T47D (cell line): ENCODE measurements at places on chromosomes 2 and 18.

- DNase-seq, result no peak
These were observed 274.6 kb downstream of the LRATD1 start for GRCh38 chr2:14907014-14907612.

DNA sequence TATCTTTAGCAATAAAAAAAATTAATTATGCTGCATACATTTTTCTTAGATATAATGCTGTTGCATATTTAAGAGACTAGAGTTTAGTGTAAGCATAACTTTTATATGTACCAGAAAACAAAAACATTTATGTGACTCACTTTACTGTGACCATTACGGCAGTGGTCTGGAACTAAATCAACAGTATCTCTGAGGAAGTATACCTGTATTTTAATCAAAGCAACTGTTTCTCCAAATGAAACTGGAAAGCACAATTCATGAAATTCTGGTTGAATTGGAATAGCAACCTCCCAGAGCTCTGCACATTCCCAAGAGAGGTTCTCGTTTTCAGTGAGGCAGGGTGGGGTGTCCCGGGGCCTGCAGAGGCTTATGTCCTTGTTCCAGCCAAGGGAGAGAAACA is 112.2 kb upstream of the TACR1 start:
- no peak for DNase-seq

- no peak for DNase-seq
These were observed 50.3 kb downstream of the PTGR3 start for GRCh38 chr18:75158465-75159237.

GRCh38 chr2:186125156-186125555 is 360.9 kb upstream of the ZC3H15 start:
- DNase-seq, result no peak

GRCh38 chr2:67216103-67216502 is 181.0 kb upstream of the ETAA1 start:
- DNase-seq, result no peak

- DNase-seq, result no peak
These were observed 10.9 kb upstream of the SLC4A3 start for GRCh38 chr2:219616550-219616949.

- DNase-seq, result no peak
These were observed 106.8 kb upstream of the SPATS2L start for GRCh38 chr2:200199576-200200263.

DNA sequence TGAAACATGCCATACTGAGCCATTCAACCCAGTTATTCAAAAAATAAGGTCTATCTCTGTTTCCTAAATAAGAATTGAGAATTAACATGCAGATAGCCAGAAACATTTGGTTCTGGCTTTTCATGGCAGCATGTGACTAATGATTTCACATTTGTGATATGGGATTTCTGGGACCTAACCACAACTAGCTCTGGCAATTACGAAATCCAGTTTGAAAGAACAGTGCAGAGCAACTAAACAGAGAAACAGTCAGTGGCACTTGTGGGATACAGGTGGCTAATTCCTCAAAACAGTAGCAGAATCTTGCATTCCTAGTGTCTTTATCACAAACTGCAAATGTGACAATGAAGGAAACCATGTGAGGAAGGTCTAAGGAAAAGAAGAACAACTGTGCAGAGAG is 637.8 kb upstream of the CHAC2 start:
- no peak for DNase-seq

DNA sequence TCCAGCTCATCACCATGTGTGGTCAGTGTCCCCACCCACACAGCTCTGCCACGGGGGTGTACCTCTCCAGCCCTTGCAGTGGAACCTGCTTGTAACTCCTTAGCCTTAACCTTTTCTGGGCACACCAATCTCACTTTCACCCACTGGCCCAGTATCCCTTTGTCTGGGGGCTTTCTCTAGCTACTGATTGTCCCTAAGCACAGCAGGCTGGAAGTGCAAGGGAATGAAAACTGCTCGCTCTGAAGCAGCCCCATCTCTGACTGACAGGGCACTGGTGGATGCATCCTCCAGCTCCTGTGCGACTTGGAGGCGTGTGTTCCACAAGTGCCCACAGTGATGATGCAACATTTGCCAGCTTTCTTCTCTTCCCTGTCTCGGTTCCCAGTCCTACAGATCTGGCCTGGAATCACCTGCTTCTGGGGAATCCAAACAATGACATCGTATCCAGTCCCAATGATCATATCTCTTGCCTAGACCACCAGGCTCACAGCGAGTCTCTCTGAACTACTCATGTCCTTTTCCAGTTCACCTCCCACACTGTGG is 33.6 kb downstream of the SCTR start:
- DNase-seq, result peak; percentile 18

GRCh38 chr2:170530284-170530745 is 184.8 kb upstream of the SP5 start:
- DNase-seq, result no peak

DNA sequence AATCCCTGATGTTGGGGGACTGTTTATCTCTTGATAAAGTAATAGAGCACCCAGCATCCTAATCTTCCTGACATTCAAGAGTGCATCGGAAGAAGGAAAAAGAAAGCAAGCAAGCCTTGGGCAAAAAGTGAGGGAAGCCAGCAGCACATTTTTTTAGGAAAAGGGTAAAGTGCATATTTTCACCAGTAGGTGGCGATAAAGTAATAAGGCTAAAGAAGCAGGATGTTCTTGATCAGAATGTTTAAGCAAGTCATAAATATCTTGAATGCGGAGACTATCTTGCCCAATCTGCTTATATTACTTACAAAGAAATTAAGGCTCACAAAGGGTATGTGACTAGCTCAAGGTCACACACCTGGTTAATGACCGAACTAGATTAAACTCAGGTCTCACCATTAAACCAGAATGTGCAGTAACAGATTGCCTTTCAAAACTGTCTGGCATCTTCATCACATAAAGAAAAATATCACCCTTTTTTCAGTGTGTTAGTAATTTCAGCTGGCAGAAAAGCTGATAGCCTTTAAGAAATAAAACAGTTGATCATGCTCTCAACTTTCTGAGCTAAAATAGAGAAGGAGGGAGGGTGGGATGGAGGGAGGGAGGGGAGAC is 83.8 kb downstream of the VIT start:
- peak; percentile 22 for DNase-seq

- DNase-seq, result no peak
These were observed 64.6 kb downstream of the NEB start for GRCh38 chr2:151669585-151670081.

DNA sequence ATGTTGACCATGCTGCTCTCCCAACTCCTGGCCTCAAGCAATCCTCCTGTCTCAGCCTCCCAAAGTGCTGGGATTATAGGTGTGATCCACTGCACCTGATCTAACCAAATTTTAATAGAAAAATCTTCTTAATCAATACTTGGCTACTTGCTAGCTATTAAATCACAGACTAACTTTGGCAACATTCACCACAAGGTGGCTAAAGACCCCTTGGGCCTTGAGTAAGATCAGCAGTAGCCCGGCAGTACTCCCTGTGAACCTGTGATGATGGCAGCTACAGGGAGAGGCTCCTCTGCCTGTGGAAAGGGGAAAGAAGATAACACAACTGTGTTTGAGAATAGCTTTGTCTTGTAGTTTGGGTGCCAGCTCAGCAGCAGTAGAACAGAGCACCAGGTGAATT is 102.9 kb downstream of the SLC39A10 start:
- no peak for DNase-seq

DNA sequence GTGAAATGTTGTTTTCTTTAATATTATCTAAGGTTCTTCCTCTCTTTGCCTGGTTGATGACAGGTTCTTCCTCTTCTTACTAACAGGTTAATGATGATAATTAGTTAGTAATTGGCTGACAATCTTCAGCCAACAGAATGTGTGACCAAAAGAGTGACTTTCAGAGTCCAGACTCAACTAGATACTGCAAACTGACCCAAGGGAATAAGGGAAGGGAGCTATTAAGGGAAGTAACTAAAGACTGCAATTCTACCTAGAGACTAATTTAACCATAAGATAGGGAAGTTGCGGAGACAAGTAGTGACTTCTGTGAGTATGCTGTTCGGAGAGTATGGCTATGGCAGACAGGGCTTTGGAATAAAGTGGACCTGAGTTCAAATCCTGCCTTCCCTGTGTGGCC is 127.3 kb upstream of the TACR1 start:
- DNase-seq, result no peak

GRCh38 chr2:196046123-196046917 is 22.3 kb downstream of the DNAH7 start:
- no peak for DNase-seq

GRCh38 chr2:53476834-53477233 is 290.8 kb upstream of the CHAC2 start:
- no peak for DNase-seq

DNA sequence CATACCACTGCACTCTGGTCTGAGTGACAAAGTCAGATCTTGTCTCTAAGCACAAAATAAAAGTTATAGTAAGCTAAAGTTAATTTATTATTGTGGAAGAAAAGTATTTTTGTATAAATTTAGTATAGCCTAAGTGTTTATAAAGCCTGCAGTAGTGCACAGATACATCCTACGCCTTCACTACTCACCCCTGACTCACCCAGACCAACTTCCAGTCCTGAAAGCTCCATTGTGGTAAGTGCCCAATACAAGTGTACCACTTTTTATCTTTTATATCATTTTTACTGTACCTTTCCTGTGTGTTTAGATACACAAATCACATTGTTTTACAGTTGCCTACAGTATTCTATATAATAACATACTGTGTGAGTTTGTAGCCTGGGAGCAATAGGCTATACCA is 57.5 kb downstream of the UBE2E3 start:
- no peak for DNase-seq

DNA sequence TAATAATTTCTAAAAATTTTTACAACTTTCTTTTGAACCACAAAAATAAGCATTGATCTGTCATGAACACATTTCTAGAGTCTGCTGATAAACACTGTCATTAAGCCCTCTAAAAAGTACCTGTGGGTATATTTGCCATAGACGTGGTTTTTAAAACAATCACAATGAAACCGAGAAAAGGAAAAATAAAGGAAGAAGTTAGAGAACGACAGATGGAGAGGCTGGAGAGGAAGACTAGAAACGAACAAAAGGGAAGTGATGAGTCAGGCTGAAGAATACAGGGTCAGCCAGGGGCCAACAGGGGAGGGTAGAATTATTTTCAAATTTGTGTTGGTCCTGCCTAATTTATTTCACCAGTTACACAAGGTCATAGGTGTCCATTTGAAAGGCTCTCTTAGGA is 62.0 kb downstream of the MYL12B start:
- no peak for DNase-seq

DNA sequence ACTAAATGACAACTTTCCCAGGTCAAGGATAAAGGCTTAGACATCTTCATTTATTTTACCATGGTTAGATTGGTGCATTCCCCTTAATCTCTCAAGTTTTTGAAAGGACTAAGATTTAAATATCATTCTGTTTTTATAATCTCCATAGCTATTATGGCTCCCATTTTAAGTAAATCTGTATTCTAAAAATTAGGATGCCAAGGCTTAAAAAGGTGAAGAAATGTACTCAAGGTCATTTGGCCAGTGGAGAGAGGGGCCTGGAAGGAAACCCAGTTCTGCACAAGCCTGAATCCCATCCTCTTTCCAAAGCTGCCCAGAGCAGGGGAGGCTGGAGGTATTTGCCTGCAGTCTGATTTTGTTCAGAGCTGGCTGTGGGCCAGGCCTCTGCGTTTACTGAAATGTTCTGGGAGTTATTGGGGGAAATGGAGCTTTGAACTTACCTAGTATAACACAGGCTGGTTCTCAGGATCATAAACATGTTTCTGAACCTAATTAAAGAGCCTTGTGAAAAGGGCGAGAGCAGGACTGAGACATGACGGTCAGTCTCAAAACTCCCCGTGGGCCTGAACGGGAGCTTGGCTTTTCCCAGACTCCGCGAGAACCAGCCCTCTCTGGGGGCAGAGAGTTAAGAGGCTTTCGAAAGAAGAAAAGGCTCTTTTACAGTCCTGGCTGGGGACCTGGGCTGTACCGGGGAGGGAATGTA is 85.6 kb downstream of the DDX1 start:
- no peak for DNase-seq

DNA sequence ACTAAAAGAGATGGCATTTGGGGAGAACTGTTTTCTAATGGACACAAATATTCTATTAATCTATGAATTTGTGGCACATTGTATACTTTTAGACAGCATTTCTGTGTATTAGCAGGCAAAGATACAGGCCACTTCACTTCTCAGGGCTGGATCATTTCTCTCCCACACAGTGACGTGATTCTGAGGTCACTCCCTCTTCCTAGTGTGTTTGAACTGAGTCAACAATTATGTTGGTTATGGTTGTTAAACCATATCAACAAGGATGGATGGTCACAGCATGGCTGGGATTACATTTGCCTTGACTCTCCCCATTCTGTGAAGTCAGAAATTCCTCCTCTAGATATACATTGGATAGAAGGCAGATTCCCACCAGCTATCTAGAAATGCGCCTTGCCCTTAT is 11.6 kb downstream of the NOSTRIN start:
- no peak for DNase-seq

DNA sequence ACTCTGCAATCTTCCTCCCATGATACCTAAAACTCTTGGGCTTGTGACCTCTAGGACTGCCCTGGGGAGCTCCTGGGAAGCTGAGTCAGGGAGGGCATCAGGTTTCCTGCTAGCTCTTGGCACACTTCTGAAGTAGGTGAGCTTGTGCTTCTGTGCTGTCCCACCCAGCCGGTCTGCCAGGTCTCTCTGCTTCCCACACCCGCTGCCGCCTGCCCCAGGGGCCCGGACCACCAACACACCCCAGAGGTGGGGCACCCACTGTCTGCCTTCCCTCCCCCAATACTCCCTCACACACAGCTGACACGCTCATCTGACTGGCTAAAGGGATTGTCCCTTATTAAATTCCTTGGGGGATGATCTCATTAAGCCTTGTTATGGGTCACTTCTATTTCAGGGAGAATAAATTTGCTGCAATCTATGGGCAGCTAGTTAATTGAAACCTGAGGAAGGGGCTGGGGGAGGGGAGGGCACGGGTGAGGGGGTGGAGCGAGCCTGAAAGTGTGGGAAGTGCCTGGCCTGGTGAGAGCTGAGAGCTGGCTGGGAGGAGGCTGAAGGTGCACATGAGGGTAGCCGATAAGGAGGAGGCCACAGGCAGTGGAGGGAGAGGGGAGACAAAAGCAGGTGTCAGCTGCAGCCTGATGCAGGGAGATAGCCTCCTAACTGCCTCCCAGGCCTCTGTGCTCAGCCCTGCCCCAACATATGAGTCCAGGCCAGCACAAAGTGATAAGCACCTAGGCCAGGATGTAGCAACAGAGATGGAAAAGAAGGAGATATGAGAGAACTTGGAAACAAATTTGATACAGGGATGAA is 48.8 kb downstream of the HAUS1 start:
- DNase-seq, result no peak

DNA sequence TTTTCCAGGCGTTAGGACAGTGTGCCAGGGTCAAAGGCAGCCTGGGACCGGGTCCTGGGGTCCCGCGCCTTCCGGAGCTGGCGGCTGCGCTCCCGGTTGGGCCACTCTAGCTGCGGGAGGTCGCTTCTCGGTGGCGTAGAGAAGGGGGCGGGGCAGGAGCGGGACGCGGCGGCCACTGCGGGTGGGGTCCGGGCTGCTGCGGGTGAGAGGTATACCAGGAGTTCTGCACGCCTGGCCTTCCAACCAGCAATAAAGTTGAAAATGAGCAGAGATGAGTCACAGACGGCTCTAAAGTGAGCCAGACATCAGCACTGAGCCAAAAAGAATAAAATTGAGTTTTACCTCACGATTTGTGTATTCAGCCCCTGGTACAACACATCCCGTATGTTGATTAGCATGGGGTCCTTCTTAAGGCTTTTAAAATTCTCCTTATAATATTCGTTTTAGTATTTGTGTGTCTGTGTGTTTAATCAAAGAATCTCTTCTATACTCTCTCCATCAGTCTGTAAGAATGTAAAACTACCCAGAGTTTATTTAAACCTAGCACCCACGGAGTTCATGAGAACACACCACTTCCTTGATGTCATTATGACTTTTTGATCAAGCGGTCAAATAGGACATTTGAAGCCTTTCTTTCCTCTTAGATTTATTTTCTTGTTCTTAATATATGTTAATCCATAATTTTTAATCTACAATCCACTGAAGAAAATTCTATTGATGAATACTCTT is at the start of gene C1GALT1C1L:
Gene C1GALT1C1L, minus strand, starts transcription at position 108 of the 729 bp plus-strand sequence. Its CDS starts 107 bp downstream, at position 1.
- DNase-seq, result peak; percentile 18
